Spleen (tissue), 13 donors: ENCODE measurements at places on chromosomes 16 and 17. TPM values are rescaled to one million over a fixed set of nuclear protein-coding genes. Genes with fewer than 3 reads are reported as not detected.

DNA sequence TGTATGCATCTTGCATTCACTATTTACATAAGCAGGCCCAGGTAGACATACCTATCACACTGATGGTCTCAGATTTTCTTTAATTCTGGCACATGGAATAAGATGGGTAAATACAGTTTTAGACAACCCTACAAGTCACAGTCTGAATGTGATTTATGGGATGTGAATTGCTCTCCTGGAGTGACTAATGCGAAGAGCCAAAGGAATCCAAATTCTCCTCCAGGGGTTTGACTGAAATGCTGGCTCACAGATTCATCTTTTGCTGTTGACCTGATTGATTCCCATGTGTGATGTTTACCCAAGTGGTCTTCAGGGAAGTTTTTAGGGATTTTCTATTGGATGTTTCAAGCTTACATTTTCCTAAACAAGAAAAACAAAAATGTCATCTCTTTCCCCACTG lies 277.9 kb upstream of the MON1B start:
- DNase-seq, result no peak

The PITPNC1 gene
- 32.5 TPM for total RNA-seq

The PRR29 gene
- 9.1 TPM for total RNA-seq

DNA sequence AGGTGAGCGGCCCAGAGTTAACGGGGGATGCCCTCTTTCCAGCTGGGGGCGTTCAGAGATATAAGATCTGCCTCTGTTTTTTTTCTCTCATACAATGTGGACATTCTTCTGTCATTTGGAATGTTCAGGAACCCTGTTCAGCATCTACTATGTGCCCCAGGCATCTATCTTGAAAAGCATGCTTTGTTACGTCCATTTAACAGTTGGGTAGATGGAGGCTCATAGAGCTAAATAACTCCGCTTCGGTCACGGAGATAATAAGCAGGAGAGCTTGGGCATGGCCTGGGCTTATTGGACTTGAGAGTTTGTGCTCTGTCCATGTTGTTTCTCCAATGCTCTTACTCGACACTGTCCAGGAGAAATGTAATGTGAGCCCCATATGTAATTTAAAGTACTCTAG lies 6.1 kb downstream of the DHODH start:
- DNase-seq, result no peak

- DNase-seq, result peak; percentile 93
These were observed 1.0 kb upstream of the ATP2A3 start for GRCh38 chr17:3965118-3965800.

DNA sequence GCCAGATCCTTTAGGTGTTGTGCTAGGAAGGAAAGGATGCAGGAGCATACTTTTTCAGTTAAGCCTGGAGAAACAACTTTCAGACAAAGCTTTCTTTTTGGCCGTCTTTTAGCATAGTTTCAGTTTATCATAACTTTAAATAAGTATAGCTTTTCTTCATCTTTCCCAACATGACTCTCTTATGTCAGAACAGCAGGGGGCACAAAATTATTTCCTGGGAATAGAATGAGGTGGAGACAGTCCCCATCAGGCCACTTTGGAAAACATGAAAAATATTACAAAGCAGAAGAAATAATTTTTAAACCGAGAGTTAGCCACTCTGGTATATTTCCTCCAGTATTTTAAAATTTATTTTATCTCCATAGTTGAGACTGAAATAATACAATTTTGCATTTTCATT lies 387.6 kb downstream of the HAPSTR1 start:
- no peak for DNase-seq

The ALDH3A2 gene
- total RNA-seq, result 71.4 TPM

The KRT12 gene
- total RNA-seq, result not detected

The PRAC1 gene
- not detected for total RNA-seq

GRCh38 chr16:19119564-19119963 lies 5.8 kb downstream of the ITPRIPL2 start:
- no peak for DNase-seq

DNA sequence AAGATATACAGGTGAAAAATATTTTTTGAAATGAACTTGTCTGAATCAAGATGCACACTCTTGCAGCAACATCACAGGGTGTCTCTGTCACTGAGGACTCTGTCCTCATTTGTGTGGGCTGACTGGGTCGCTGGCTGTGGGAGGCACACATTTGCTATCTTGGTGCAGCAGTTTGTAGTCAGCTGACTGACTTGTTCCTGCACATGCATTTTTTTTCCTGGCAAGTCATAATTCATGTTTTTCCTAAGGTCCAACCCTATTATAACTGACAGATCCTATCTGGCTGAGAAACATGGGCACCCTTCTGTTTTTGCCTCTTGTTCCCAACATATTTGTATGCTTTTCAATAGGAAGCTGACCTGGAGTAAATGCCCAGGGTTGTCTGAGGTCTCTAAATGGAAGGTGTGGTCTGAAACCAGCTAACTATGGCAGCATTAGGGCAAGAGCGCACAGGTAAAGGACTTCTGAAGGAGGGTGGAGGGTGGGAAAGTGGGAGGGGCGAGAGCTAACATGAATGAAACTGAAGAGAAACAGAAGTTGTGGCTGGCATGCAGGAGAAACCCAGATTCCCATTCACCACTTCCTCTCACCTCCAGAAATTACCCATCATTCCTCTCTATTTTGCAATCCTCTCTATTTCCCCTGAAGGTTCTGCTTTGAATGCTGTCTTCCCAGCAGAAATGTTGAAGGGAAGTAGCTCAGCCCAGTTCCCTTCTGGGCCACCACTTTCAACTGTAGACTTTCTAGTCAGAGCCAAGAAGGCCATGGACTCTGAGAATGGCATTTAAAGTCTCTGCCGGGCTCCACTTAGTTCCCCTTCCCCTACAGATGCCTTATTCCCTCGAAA lies 166.1 kb downstream of the PRKCA start:
- no peak for DNase-seq

- DNase-seq, result no peak
These were observed 376.3 kb downstream of the CNTNAP4 start for GRCh38 chr16:76653390-76654026.

- no peak for DNase-seq
These were observed 20.4 kb downstream of the CA4 start for GRCh38 chr17:60169921-60170817.

- DNase-seq, result no peak
These were observed 118.1 kb downstream of the GSG1L start for GRCh38 chr16:27945233-27945973.

The NLE1 gene
- 17.3 TPM for total RNA-seq

- DNase-seq, result no peak
These were observed 321.8 kb downstream of the WWOX start for GRCh38 chr16:78421181-78421708.

- peak; percentile 55 for DNase-seq
These were observed 24.5 kb downstream of the UNK start for GRCh38 chr17:75808905-75809621.

GRCh38 chr17:14739656-14740431 lies 439.0 kb downstream of the HS3ST3B1 start:
- no peak for DNase-seq

DNA sequence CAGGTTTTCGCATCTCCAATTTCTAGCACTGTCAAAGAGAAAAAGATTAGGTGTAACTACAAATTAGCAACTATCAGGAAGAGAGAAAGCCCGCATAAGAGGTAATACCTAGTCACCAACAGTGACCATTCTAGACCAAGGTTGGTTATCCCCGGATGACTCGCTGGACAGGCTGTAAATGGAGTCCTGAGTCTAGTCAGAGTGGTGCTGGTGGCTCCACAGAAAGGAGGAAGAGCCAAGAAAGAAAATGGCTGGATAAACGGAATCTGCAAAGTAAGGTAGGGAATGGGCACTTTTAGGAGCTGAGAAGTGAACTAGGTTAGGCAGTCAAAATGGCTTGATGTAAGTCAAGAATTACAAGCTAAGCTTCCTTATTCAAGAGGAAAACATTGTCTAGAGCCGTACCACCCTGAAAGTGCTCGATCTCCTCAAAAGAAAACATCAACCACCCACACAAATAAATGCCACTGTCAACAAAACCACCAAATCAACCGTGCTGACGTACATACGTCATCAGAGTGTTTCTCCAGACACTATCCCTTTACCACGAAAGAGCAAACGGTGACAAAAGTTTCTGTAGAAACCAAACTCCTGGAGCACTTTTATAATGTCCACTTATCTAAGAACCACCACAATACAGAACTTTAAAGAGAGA lies 2.2 kb downstream of the GSPT1 start:
- no peak for DNase-seq

The CPHXL2 gene
- not detected for total RNA-seq

The RAB26 gene
- total RNA-seq, result 0.26 TPM

DNA sequence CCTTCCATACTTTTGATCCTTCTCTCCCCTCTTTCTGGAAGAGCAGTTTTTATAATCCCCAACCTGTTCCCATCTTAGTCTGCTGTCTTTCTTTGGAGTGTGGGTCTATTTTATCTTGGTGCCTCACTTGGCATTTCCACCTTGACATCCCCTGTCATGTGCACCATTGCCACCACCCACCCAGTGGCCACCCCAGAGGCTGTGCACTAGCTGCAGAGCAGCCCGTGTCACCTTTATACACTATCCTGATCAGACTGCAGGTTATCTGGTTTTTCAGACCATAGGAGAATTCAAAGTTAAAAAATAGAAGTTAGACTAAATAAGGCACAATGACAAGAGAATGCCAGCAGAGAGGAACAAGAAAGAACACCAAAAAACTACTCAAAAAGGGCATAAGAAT lies 43.8 kb downstream of the TANGO6 start:
- no peak for DNase-seq

DNA sequence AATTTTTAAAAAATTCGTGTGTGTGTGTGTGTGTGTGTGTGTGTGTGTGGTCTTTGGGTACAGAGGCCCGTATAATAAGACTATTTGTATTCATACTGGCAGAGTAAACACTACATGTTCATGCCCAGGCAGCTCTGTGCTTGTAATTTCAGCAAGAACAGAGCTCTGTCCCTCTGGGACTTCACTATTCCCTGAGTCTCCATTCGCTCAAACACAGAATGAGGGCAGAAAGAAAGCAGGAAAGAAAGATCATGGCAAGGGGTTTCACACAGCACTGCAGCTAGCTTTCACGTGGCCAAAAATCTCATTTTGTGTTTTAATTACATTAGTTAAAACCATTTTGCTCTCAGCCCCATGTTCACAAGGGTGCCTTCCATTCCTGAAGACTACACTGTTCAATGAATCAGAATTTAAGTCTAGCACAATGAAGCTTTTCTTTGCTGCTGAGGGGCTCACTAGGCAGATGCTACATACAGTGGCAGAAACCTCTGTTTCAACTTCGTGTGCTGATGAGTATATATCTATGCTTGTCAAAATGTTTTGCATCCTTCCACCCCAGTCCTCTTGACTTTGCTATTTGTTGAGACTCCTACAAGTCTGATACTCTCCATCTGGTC lies 198.4 kb upstream of the C17orf78 start:
- no peak for DNase-seq

DNA sequence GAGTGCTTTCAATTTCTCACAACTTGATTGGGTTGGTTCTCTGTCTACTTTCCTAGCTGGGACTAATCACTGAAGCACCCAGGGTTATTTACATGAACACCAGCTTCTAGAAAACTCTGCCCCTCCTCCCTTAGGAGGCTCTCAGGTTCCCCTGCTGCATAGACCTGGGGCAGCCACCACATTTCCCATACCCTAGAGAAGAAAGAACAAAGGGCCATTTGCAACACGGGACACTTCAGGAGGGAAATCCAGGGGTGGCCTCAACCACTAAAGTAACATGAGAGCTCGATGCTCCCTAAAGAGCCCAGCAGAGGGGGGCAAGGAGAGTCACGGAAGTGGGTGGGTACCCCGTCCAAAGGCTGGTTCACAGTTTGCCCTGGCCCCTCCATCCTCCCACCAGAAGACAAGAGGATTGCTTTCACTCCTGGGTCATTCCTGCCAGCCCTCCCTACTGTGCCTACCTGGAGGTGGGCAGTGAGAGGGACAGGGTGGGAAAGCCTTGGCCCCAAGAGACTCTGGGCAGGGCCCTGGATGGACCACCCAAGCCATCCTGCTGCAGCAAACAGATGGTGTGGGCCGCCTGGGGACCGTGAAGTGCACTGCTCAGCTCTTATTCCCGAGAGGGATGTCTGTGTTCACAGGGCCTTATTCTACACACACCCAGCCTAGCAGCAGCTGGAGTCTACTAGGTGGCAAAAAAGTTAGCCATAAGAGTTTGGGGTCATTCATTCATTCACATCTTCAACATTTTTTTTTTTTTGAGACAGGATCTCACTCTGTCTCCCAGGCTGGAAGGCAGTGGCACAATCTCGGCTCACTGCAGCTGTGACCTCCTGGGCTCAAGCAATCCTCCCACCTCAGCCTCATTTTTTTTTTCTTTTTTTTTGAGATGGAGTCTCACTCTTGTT lies 392.1 kb downstream of the SOX9 start:
- DNase-seq, result no peak

DNA sequence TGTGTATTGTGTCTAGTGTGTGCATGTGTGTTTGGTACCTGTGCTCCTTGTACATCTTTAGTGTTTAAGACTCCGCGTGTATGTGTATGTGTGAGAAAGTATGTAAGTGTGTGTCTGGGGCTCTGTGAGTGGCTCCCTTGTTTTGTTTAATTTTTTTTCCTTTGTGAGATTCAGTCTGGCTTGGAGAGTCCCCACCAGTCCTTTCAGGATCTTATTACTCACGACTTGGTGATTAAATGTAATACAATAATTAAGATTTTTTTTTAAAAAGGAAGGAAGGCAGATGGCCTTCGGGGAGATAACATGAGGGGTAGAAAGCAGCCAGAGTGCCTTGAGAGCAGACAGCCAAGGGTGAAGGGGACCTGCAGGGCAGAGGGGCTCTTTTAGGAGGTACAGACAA lies 33.9 kb downstream of the FZD2 start:
- DNase-seq, result no peak

- no peak for DNase-seq
These were observed 42.9 kb downstream of the TBC1D16 start for GRCh38 chr17:79992649-79993389.

The DNAJA3 gene
- 30.0 TPM for total RNA-seq

The PROCA1 gene
- total RNA-seq, result 8.5 TPM

DNA sequence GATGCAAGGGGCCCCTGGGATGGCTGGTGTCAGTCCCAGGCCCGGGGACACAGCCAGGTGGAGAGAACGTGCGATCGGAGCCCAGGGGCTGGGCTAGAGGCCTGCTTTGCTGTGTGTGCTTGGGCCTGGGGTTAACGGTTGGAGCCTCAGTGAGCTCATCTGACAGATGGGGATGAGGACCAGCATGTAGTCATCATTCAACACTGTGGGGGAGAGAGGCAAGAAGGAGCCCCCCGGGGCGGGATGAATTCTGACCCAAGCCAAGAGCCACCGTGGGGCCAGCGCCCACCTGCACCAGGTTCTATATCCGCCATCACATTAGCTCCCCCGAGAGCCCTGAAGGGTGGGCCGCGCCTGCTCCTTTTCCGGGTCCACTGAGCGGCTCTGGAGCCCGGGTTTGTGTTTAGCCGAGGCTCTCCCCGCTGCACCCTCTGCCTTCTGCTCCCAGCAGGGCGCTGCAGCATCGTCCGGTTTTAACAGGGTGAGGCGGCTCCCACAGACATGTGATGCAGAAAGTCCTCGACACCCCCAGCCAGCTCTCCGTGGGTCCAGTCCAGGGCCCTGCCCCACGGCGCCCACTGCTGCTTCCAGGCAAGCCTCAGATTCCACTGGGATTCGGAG lies 365.7 kb downstream of the SEC14L1 start:
- peak; percentile 54 for DNase-seq

The KRTAP3-1 gene
- not detected for total RNA-seq

- DNase-seq, result peak; percentile 41
These were observed 214.2 kb upstream of the TNRC6C start for GRCh38 chr17:77744066-77744988.

- no peak for DNase-seq
These were observed 1.1 kb downstream of the CRLF3 start for GRCh38 chr17:30823421-30823820.
